ENCODE measurements at places on chromosomes 12 and 14. TPM values are rescaled to one million over a fixed set of nuclear protein-coding genes. Genes with fewer than 3 reads are reported as not detected.

GRCh38 chr12:52530905-52531304 is 10.7 kb upstream of the KRT5 start:
- no peaks in the 10 kb centered on the region for H3K36me3 ChIP-seq
- H3K27ac ChIP-seq, result no peak overlapping the region
- H3K4me1 ChIP-seq, result no peaks in the 10 kb centered on the region
- no peaks in the 10 kb centered on the region for H3K27me3 ChIP-seq

DNA sequence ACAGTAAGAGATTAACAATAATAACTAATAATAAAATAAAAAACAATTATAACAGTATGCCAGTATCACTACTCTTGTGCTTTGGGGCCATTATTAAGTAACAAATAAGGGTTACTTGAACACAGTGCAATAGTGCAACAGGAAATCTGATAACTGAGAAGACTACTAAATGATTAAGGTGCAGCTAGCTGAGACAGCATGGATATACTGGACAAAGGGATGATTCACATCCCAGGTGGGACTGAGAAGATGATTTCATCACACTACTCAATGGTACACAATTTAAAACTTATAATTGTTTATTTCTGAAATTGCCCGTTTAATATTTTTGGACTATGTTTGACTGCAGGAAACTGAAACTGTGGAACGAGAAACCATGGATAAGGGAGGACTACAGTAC is 168.6 kb upstream of the ABCD2 start:
- H3K27ac ChIP-seq, result no peak overlapping the region
- no peak for DNase-seq
- no peaks in the 10 kb centered on the region for H3K4me1 ChIP-seq
- no peak overlapping the region for H3K4me3 ChIP-seq
- no peaks in the 10 kb centered on the region for H3K27me3 ChIP-seq

GRCh38 chr14:73696466-73697400 is 17.5 kb downstream of the PNMA1 start:
- no peak for DNase-seq
- peaks cover 12% of the 10 kb centered on the region for H3K4me1 ChIP-seq
- H3K36me3 ChIP-seq, result no peaks in the 10 kb centered on the region
- H3K4me3 ChIP-seq, result no peak overlapping the region

DNA sequence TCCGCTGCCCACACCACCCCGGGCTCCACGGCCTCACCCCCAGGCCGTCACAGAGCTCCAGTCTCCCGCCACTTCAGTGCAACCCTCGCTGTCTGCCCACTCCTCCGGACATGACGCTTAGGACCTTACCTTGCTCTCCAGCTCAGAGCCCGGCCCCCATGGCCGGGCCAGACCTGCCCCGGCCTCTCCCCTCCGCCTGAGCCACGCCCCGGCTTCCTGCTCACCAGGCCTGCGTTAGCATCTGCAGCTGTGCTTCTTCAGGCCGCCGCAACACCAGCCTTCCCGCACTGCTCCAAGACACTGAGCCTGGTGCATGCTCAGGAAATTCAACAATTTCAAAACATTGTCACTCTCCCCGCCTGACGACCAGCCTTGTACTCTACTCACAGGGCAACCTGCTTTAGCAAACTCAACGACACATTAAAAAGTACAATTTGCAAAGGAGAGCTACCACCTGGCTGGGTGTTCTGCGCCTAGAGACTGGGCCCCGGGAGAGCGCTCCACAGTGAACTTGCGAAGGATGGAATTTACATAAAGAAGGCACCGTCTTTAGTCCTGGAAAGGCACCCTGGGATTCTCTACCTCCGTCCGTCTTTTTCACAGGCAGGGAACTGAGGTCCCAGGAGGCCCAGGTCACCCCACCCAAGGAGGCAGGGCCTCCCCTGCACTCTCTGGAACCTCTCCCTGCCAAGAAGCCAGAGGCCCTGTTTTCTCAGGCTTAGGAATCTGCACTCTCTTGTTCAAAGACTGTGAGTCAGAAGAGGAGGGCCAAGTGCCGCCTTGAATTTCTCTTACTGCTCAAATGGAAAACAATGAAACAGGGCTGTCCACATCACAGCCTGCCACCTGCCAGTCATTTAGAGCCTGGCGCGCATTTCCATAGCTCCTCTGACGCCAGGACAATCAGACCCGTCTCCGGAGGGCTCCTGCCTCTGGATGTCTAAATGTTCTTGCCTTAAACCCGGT is 51.3 kb downstream of the STX2 start:
- no peaks in the 10 kb centered on the region for H3K27me3 ChIP-seq
- no peaks in the 10 kb centered on the region for H3K36me3 ChIP-seq
- H3K4me3 ChIP-seq, result no peak overlapping the region
- H3K27ac ChIP-seq, result no peak overlapping the region
- no peaks in the 10 kb centered on the region for H3K4me1 ChIP-seq

DNA sequence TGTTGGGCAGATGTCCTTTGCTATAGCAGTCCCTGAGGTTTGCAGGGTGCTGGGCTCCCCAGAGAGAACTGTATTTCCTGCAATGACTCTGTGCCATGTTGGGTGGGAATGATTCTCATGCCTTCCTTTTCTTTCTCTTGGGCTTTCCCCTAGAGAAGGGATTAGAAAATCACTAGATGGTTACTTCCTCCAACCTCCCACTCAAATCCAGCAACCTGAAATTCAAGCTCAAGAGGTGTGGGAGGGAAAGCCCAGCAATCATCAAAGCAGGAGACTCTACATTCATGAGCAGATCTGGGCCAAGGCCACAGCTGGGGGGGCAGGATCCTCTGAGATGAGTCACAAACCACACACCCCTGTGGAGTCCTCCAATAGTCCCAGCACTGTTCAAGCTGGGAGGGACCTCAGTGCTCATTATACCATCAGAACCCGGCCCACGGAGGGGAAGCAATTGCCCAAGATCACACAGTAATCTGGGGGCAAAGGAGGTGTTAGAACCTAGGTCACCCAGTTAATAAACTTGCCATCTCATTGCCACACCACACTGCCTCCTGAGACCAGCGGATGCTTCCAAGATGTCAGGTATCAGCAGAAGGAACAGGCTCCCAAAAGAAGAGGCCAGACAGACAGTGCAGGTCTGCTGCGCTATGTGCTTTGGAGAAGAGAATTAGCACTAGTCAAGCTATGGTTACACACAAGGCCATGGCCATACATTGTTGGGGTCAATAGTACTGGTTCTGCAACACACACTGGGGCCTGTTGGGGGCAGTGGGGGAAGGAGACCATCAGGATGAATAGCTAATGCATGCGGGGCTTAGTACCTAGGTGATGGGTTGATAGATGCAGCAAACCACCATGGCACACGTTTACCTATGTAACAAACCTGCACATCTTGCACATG is 65.7 kb downstream of the TTC9 start:
- H3K36me3 ChIP-seq, result no peaks in the 10 kb centered on the region
- no peak for DNase-seq
- no peak overlapping the region for H3K27ac ChIP-seq
- no peaks in the 10 kb centered on the region for H3K27me3 ChIP-seq
- no peaks in the 10 kb centered on the region for H3K4me1 ChIP-seq

- no peaks in the 10 kb centered on the region for H3K36me3 ChIP-seq
- no peaks in the 10 kb centered on the region for H3K27me3 ChIP-seq
- H3K4me3 ChIP-seq, result no peak overlapping the region
- no peak overlapping the region for H3K27ac ChIP-seq
- no peaks in the 10 kb centered on the region for H3K4me1 ChIP-seq
- DNase-seq, result no peak
These were observed 425.2 kb downstream of the RPS29 start for GRCh38 chr14:49160983-49161382.

GRCh38 chr14:60064491-60065072 is 27.1 kb upstream of the PCNX4 start:
- no peaks in the 10 kb centered on the region for H3K4me1 ChIP-seq
- H3K4me3 ChIP-seq, result no peak overlapping the region
- no peak for DNase-seq
- peaks cover 6% of the 10 kb centered on the region for H3K27me3 ChIP-seq
- no peak overlapping the region for H3K27ac ChIP-seq

RERG gene
- 11.9 TPM for total RNA-seq

PLEKHH1 gene
- 73.0 TPM for total RNA-seq

Data from transverse colon (tissue), 4 donors.